ENCODE measurements at places on chromosomes 2 and 18.

DNA sequence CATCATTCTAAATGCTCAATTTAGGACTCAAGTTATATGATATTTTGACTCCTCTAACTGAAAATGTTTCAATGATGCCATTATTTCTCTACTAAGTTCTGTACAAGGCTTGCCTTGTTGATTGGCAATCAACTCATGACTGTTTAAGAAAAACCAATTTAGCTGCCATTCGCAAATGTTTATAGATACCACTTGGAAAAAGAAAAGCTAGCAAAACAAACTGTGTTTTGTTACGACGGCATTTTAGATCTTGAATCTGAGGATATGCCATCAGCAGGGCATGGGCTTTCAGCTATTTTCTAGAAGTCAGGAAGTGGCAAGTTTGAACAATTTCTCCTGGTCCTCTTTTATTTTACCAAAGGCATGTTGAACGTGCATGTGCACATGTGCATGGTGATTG is 65.3 kb downstream of the MREG start:
- DNase-seq, result no peak

- DNase-seq, result no peak
These were observed 251.6 kb downstream of the AFF3 start for GRCh38 chr2:99890568-99891427.

DNA sequence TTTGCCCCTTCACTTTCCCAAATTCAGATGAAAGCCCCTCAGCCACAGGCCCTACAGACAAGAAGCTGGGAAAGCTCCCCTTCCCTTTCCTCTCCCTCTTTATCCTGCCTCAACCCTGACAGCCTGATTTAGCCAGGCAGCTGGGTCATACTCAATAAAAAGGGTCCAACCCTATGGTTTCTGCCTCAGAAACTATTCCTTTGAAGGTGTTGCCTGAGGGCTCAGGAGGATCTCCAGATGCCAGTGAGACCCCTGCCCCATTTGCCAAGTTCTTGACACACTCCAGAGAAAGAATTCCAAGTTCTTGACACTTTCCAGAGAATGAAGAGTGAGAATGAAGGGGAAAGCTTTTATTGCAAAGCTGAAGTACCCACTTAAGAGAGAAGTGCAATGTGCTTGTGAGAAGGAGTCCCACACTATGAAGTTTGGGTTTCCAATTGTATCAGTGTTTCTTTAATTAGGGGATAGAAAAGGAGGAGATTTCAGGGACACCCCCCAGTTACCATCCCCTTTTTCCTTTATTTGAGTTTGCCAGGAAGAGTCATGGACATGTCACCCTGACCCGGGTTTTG is 576.2 kb downstream of the METTL4 start:
- DNase-seq, result no peak

DNA sequence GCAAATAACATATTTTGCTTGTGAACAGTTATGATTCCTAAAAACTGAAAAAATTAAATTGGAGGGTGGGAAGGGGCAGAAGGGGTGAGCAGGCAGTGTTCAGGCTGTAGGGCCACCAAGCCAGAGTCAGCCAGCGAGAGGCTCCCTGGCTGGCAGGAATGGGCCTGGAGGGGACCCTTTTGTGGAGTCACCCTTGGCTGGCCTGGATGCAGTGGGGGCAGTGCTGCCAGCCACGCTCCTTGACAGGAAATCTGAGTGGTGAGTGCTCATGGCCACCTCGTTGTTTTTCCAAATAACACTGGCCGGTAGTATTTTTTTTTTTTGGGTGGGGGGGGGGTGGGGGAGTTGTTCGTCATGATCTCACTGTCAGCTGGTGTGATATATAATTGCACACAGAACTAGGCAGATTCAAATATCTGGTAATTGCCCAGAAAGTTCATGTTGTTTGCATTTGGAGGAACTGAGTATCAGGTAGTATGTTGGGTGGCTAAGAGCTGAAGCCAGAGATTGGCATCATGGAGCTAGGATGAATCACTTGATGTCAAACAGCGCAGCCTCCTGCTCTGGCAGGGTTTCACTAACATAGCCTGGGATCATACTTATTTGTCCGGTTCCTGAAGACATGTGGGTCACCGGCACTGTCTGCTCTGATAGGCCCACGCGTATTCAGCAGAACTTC is 160.0 kb downstream of the PTGR3 start:
- DNase-seq, result no peak

DNA sequence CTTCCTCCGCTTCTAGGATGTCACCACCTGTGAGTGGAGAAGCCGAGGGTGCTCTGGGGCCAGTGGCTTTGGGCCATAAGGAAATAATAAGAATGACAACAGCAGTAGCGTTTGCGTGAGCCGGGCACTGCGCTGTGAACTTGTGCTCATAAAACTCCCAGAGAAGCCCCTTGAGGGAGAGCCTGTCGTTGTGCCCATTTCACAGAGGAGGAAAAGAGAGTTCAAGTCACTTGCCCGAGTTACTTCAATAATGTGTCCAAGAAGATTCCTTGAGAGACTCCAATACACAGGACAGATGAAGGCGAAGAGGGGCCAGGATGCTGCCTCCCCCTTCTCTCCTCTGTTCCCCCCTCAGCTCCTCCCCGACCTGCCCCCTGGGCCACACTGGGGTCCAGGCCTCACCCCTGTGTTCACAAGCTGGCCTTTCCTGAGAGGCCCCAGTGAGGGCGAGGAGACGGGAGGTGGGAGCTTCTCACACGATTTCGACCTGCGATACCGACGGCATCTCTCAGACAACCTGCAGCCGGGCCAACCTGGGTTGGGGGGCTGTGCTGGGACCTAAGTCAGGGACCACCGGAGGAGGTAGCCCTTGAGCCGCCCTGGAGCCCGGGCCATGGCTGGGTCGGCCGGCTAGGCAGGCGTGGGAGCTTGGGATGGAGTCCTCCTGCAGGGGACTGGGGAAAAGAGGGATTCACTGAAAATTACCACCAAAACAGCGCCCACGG is 53.5 kb upstream of the UBE2F start:
- no peak for DNase-seq

- no peak for DNase-seq
These were observed 111.2 kb downstream of the TFCP2L1 start for GRCh38 chr2:121173806-121174205.

DNA sequence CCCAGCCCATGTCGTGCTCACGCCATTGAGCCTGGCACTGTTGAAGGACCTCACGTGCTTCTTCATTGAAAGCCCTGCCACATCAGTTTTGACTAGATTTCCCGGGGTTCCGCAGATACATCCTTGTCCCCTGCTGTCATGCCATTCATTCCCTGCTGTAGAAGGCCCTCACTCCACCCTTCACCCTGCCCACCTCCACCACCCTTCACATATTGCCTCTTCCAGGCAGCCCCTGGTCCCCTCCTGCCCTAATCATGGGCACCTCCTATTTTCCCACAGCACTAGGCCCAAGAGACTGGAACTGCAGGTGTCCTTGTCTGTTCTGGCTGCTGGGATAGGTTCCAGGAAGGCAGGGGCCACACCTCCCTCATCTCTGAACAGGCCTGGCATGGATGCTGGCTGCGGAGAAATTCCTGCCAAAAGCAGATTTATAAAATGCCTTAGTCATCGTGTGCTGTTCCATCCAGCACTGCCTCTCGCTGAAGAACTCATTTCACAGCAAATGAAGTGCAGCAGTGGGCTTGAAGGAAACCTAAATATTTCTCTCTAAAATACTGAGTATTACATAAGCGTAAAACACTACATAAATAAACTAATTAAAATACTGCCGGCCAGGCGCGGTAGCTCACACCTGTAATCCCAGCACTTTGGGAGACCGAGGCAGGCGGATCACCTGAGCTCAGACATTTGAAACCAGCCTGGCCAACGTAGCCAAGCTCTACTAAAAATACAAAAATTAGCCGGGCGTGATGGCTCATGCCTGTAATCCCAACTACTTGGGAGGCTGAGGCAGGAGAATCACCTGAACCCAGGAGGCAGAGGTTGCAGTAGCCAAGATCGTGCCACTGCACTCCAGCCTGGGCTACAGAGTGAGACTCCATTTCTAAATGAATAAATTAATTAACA is 38.4 kb downstream of the EIF4E2 start:
- no peak for DNase-seq

- DNase-seq, result no peak
These were observed 6.3 kb downstream of the STARD7 start for GRCh38 chr2:96202152-96202854.

DNA sequence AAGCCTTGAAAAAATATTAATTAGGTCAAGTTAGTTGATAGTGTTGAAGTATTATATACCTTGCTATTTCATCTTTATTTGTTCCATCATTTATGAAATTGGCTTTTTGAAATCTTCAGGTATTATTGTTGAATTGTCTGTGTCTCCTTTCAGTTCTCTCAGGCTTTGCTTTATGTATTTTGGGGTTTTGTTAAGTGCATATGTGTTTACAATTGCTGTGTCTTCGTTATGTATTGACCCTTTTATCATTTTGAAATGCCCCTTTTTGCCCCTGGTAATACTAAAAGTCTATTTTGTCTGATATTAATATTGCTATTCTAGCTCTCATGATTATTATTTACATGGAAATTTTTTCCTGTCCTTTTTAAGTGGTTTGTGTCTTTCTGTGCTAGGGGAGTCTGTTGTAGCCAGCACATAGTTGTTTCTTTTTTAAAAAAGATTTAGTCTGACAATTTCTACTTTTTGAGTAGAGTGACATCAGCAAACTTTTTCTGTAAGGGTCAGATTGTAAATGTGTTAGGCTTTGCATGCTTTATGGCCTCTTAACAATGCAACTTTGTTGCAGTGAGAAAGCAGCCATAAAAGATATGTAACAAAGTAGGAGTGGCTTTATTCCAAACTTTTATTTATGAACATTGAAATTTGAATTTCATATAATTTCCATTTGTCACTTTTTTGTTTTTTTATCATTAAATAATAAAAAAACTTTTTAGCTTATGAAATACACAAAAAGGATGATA is 19.9 kb downstream of the SOCS6 start:
- DNase-seq, result no peak

Data from CD4-positive, alpha-beta T cell (primary cell).